NCI-H524 (cell line): ENCODE measurements at places on chromosomes 1 and 21.
A peak's percentile ranks its signal among the peaks of the same experiment; 100 is the strongest.

- peak; percentile 72 for DNase-seq
Measured at GRCh38 chr1:202658251-202658759, 51.9 kb downstream of the SYT2 start.

- DNase-seq: no peak
Measured at GRCh38 chr1:82565146-82565545, 764.4 kb downstream of the ADGRL2 start.

GRCh38 chr1:113031171-113031933 is 41.6 kb upstream of the LRIG2 start:
- no peak for DNase-seq

GRCh38 chr1:184389446-184389845 is 2.6 kb downstream of the C1orf21 start:
- DNase-seq: no peak

GRCh38 chr1:100009458-100009857 is 39.7 kb downstream of the SLC35A3 start:
- no peak for DNase-seq

DNA sequence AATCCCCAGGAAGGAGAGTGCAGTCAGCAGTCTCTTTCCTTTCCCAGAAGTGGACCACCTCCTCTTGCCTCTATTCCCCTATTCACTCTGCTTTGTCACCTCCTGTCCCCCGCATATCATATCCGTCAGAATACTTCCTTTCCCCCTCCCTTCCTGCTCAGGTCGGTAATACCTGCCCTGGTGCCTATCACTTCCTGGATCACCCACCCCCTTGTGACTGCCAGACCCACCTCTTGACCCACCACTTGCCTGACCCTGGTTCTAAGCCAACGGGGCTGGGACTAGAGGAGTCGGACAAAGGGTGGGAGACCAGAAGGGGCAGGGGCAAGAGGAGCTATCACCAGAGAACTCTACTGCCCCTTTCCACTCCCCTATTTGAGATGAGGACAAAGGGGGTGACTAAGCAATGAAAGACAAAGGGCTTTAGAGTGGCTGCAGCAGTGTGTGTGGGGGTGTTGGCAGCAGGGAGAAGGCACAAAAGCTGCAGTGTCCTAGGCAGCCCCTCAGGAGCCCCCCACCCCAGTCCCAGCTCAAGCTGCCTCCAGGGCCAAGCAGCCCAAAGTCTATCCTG is 1.7 kb upstream of the ADAMTS4 start:
- no peak for DNase-seq

DNA sequence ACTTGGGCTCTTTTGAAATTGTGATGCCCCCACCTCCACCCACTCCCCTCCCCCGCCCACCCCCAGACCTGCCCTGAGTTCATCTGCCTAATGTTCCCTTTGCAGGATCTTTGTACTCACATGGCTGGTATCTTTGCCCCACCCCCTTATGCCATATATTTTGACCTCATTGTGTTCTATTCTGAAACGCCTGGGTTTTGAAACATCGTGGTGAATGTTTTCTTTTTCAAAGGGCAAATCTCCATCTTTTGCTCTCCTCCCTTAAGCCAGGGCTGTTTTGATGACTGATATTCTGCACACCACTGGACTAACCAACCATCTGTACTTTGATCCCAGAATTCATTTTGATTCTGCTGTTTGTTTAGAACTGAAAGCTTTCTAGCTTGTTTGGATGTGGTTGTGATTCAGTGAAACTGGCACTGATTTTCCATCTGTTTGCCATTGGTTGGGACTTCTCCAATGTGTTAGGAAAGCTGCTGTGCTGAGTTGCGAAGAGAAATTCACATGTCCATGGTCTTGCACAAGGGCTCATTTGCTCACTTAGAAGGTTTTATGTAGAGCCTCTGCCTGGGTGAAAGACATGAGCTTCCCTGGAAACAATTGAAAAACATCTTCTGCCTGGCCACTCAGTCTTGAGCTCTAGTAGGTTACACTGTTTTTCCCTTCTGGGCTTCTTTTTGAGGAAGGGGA is 16.5 kb downstream of the SMAP2 start:
- no peak for DNase-seq

GRCh38 chr1:174839211-174839610 is 160.5 kb upstream of the CACYBP start:
- DNase-seq: no peak

DNA sequence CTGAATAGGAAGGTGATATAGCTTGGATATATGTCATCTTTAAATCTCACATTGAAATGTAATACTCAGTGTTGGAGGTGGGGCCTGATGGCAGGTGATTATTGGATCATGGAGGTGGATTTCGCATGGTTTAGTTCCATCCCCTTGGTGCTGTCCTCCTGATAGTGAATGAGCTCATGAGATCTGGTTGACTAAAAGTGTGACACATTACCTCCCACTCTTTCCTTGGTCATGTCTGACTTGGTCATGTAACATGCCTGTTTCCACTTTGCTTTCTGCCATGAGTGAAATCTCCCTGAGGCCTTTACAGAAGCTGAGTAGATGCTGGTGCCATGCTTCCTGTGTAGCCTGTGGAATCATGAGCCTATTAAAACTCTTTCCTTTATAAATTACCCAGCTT is 664.5 kb upstream of the NR5A2 start:
- no peak for DNase-seq

DNA sequence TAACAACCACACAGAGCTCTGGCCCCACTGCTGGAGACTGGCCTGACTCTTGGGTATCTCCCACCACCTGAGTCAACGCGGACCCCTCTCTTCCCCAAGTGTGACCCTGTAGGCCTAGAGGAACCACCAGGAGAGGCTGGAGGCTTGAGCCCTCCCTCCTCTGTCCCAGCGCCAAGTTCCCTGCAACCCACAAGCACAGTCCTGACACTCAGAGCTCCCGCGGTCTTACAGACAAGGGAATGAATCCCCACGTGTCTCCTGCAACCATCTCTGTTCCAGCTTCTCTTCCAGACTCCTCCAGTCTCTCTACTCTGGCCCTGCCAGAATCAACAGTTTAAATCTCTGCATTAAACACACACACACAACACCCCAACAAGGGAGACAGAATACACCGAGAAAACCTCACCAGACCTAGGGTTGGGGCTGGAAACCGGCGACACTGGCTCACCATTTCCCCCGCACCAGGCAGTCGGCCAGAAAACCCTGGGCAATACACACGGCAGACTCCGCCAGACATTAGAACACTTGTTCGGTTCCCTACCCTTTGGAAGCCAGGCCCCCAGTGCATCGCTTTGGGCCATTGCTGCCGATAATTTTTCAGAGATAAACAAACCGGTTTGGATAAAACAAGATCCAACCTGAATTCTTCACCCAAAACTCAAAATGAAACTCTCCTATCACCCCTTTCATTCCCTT is 21.7 kb downstream of the CASZ1 start:
- DNase-seq: no peak

GRCh38 chr1:206106328-206107167 is 10.6 kb downstream of the AVPR1B start:
- peak; percentile 54 for DNase-seq

- no peak for DNase-seq
Measured at GRCh38 chr1:170803711-170804110, 131.6 kb upstream of the MROH9 start.

GRCh38 chr1:154609398-154610380 is 1.7 kb upstream of the ADAR start:
- no peak for DNase-seq

- DNase-seq: peak; percentile 33
Measured at GRCh38 chr1:157969697-157970485, 23.6 kb upstream of the KIRREL1 start.
